Pericardium fibroblast (primary cell): ENCODE measurements at places on chromosomes 6 and 20. TPM values are rescaled to one million over a fixed set of nuclear protein-coding genes. Genes with fewer than 3 reads are reported as not detected.

The LRP11 gene
- total RNA-seq, result 37.9 and 42.0 TPM in 2 replicates

The LINC00237 gene
- total RNA-seq, result not detected in 2 replicates

The RALGAPB gene
- 14.1 and 19.3 TPM in 2 replicates for total RNA-seq

The TBX18 gene
- total RNA-seq, result 29.6 and 61.3 TPM in 2 replicates

The IRAK1BP1 gene
- total RNA-seq, result 1.3 and 2.1 TPM in 2 replicates

The TFAP2C gene
- total RNA-seq, result not detected in 2 replicates

The BTN1A1 gene
- not detected in 2 replicates for total RNA-seq

The CITED2 gene
- total RNA-seq, result 164 and 232 TPM in 2 replicates

The FOXQ1 gene
- total RNA-seq, result not detected in 2 replicates

The EEF1A2 gene
- 0.09 and 0.35 TPM in 2 replicates for total RNA-seq

The RNF144B gene
- total RNA-seq, result 0.12 and 0.68 TPM in 2 replicates
